ENCODE measurements at places on chromosomes 5 and 9.

- no peak for DNase-seq
Observed at GRCh38 chr5:67333171-67333570, 136.6 kb upstream of the CD180 start.

GRCh38 chr5:172559004-172559932 lies 81.8 kb upstream of the NEURL1B start:
- no peak for DNase-seq

DNA sequence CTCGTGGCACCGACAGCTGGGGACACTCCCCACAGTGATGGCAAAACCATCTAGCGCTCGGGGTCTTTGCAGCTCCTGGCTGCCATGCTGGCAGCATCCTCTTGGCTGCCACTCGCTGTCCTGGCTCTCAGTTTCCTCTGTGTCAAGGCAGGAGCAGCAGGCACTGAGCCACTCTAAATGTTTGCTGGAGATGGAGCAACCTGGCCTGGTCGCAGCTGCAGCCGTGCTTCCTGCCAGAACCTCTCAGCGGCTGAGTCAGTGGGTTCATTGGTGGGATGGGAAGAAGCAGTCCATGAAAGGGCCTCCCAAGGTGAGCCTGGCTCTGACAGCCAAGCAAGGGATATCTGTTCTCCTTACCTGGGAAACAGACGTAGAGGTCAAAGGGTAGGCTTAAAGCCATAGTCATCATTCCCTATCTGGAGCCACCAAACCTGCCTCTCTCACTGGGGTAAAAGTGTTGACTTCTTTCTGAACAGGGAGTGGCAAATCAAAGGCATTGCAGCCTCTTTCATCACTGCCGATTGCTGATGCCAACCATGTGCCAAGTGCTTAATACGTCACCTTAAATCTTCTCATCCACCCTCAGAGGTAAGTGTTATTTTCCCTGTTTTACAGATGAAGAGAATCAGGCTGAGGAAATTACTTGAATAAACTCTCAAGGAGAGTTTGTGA lies 304.8 kb upstream of the ZNF462 start:
- no peak for DNase-seq

DNA sequence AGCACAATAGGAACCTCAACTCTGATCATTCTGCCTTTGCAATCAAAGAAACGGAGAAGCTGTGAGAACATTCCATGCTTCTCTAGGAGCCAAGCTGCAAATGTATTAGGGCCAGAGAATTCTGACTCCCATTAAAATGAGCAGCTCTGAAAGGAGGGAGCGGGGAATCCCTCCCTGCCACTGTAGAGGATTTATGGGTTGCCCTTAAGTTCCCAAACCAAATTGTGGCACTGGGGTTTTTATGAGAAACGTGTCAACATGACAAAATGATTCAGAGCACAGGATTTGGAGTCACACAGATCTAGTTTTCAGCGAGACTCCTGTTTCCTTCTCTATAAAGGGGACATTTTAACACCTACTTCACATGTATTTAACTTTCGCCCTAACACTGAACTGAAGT lies 1.8 kb downstream of the IL6ST start:
- DNase-seq, result no peak

DNA sequence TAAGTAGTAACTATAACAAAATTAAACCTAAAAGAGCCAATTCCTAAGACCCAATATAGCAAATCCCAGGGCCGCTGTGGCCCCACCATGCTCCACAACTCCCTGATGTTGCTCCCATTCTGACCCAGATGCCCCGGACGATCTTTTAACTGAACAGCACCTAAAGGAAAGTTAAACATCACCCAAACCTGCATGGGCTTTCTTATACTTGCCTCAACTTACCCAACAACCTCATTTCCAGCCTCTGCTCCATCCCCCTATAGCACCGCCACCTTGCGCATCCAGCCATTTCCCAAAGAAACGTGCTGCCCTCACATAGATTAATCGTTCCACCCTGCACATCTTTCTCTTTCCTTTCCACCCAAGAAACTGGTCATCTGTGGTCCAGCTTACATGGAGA lies 54.6 kb downstream of the ZNF354C start:
- no peak for DNase-seq

DNA sequence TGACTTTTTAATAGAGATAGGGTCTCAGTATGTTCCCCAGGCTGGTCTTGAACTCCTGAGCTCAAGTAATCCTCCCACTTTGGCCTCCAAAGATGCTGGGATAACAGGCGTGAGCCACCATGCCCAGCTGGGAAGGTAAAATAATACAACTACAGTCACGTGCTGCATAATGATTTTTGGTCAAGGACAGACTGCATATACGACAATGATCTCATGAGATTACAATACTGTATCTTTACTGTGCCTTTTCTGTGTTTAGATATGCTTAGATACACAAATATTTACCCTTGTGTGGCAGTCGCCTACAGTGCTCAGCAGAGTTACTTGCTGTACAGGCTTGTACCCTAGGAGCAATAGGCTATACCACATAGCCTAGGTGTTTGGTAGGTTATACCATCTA lies 14.2 kb upstream of the IRF1 start:
- DNase-seq, result no peak

GRCh38 chr5:131677115-131677514 lies 42.1 kb upstream of the RAPGEF6 start:
- no peak for DNase-seq

DNA sequence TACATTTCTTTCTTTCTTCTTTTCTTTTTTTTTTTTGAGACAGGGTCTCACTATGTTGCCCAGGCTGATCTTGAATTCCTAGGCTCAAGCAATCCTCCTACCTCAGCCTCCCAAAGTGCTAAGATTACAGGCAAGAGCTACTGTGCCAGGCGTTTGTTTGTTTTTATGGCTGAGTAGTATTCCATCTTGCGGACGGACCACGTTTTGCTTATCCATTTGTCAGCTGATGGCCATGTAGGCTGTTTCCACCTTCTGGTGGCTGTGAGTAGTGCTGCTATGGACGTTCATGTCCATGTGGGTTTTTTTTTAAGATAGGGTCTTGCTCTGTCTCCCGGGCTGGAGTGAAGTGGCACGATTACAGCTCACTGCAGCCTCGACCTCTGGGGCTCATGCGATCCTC lies 2.5 kb downstream of the DOK3 start:
- DNase-seq, result no peak

DNA sequence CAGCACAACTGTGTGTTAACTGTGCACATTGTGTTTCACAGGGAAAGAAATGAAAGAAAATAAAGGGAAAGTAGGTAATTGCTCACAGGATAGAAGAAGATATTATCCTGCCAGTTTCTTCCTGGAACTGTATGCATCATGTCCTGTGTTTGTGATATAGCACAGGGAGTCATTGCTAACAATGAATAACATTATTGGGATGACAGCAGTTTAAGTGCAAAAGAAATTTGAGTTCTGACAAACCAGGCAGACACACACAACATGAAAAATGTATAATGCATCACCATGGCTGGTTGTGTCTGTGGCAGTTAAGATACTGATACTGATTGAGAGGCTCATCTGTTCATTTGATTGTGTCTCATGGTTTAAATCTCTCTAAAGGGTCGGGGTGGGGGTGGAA lies 145.4 kb downstream of the SPATA31D1 start:
- no peak for DNase-seq

Data from frontal cortex (tissue), 4 donors.